IPS DF 6.9 (cell line): ENCODE measurements at places on chromosomes 1 and 21.

DNA sequence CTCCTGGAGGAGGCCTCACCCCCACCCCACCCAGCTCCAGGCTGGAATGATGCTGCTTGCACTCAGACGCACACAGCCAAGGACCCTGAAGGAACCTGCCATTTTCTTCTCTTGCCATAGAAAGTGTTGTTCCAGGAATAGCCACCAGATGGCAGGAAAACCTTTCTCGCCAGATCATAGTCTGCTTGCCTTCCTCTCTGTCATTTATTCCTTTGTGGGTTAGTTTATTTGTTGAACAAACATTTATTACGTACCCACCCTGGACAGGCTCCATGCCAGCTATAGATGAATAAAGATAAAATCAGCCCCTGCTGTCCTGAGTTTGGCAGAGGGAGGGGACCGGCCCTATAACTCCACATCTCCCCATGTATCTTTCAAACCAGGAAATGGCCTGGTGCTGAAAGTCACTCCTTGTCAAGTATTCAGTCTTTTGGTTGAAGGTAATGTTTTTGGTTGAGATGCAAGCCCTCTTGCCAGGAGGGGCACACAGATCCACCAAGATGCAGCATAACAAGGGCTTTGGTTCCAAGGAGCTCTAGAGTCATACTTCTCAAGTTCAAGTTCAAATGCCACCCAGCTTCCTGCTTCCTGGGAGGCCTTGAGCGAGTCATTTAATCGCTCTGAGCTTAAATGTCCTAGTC is 7.0 kb upstream of the KCNC4 start:
- no peak for DNase-seq

GRCh38 chr1:236795757-236796667 is 920 bp downstream of the MTR start:
- DNase-seq = no peak

- DNase-seq = no peak
These were observed 5.4 kb downstream of the VPS45 start for GRCh38 chr1:150072959-150073358.

DNA sequence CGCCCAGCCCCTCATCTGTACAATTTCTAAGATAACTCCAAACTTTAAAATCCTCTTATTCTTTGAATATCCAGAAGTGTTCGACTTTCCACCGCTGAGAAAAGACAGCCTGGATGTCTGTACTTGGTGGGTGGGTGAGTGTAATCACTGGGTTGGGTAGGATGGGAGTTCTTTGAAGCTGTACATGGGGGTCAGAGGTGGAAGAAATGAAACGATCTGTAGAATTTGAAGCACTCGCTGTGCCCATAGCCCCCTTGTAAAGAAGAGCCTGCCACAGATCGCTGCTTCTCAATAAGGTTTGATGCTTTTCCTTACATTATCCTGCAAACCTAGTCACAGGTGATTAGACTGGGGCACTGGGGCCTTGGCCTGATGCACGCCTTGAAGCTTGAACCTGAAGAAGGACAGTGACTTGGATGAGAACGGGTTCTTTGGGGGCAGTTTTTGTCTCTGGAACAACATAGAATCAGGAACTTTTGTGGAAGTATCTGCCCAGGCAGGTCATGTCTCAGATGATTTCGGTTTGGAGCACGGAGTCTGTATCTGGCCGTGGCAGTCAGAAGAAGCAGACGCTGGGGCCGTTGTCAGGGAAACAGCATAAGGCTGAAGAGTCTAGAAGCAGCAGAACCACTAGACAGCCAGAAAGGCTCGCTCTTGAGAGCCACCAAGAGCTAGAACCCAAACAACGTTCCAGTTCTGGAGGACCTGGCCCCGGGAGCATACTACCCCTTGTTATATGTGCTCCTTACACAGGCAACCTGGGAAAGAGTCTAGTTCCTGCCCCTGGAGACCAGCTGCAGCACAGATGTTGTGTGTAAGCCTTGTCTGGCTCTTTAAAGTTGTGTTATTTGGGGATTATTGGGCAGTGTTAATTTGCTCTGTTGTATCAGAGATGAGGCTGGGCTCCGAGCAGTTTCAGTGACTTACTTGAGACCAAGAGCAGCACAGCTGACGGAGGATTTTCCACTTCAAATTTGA is 45.1 kb upstream of the SCCPDH start:
- DNase-seq = no peak

GRCh38 chr21:44800103-44800502 is 1.5 kb downstream of the UBE2G2 start:
- no peak for DNase-seq
